NCI-H226 (cell line): ENCODE measurements at places on chromosomes 5 and 9.

GRCh38 chr9:32294106-32294505 lies 90.3 kb upstream of the ACO1 start:
- DNase-seq: no peak

DNA sequence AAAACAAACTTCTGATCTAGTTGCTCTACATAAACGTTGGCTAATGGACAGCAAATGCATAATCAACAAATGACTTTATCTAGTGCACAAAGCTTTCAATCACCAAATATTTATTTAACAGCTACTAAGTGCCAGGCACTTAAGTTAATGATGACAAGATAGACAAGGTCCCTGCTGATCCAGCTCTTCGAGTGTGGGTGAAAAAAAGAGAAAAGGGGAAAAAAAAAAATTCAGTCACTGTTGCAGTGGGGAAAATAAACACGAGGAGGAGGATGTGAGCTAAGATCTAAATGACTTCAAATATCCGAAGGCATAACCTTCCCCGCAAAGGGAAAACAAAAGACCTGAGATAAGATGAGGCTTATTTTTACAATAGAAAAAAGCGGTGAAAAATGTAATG lies 9.6 kb downstream of the PSIP1 start:
- no peak for DNase-seq

DNA sequence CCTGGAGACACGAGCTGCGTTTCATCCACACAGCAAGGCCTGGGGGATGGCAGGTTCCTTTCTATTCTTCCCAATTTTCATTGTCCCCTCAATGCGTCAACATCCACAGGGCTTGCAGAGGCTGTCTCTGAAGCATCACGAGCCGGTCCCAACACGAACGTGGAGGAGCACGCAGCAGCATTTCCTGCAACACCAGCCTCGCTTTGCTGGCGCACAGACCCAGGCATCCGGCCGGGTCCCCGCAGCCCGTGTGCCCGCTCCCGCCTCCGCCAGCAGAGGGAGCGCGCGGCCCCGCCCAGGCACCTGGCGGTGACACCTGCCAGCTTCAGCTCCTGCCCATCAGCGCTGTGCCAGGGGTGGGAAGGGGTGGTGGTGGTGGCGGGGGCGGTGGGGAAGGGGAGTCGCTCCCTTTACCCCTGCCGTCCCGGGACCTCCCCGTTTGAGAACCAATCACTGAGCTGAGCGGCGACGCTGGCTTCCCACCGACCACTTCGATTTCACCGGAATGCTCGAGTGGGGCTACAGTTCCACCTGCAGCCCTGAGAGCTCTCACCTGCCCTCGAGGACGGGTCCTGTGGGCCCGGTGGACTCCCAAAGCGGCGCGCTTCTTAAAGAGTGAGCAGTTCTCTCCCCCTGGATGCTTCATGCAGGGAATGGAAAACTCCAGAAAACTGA lies 464.5 kb downstream of the ICE1 start:
- no peak for DNase-seq

- DNase-seq: peak; percentile 69
These were observed 6.7 kb downstream of the AP3B1 start for GRCh38 chr5:78287833-78288232.

DNA sequence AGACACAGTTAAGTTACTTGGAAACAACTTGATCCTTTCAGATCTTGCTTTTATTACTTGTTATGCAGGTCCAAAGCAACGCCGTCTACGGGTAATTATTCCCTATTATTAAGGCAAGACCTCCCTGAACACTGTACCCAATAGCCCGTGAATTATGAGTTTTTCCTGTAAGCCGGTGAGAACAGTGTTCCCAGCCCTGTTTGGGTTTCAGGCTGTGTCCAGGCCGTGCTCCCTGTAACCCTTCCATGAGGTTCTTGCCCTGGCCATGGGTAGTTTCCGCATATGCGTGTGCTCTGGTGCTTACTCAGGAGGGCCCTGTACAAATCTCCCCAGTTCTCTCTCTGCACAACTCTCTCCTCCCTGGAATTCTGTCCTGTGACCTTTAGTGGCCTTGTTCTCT lies 65.6 kb upstream of the CNOT6 start:
- DNase-seq: no peak

- DNase-seq: peak; percentile 97
These were observed 1850.9 kb upstream of the NUDT12 start for GRCh38 chr5:105413406-105413990.
